ENCODE measurements at places on chromosomes 1 and 21.
A peak's percentile ranks its signal among the peaks of the same experiment; 100 is the strongest.

DNA sequence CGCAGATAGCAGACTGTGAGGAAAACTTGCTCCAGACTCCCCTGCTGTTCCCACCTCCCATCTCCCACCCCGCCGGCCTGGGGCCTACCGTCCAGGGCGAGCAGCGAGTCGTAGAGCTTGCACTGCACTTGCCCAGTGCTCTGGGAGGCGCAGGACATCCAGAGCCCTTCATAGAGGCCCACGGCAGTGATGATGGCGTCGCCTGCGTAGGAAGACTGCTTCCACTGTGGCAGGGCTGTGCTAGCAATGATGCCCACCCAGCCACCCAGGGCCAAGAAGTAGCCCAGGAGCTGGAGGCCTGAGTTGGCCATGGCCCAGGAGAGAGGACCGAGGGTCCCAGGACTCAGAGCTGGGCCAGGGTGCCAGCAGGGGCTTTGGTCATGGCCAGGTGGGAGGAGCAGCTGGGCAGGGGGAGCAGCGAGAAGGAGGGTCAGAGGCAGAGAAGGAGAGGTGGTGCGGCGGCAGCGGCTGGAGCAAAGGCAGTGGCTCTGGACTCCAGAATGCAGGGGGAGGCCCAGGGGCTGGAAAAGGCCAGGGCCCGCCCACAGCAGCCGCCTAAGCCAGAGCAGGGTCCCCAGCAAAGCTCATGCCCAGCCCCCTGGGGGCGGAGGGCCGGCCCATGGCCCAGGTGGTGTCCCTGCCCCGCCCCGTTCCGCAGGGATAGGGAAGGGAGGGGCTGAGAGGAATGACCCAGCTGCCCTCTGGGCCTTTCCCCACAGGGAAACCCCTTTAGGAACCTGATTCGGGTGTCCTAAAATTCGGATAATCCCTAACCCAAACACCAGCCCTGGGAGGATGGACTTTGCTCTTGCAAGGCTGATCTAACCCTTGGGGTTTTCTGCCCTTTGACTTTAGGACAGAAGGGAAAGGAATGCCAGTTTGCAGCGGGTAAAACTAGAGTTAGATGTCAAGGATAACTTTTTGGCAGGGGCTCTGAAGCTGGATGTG, at the start of gene CLDN19:
TSS of gene CLDN19 (minus strand) at position 484 of the 948 bp plus-strand sequence. CDS start at position 311, 173 bp downstream.
- no peak for DNase-seq

- DNase-seq = no peak
These were observed 24.6 kb upstream of the OVAAL start for GRCh38 chr1:180534214-180534613.

DNA sequence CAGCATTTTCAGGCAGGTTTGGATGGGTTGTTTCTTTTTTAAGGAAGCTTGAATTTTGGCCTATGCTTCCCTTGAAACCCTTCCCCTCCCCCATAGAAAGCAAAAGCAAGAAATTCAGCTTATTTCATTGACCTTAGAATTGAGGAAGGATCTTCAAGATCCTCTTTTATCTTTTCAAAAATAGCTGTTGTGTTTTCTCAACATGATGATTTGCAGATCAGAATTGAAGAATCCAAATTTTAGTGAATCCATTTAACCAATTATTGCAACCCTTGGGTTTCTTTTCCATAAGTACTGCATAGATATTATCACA, 73.7 kb downstream of the LRRC8C start:
- no peak for DNase-seq

DNA sequence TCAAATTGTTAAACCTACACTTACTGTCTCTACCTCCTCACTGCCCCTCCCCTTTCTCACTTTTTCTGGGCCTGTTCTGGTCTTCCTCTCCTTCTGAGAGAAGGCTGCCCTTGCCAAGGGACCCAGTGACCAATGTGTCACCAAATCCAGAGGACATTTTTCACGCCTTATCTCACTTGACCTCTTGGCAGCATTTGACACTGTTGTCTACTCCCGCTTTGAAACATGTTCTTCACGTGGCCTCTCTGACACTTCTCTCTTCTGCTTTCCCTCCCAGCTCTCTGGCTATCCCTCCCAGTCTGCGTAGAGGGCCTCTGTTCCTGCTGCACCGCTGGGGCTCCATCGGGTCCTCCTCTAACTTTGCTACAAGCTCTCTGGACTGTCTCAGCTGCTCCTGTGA, 25.3 kb downstream of the KCNQ4 start:
- DNase-seq = no peak

GRCh38 chr1:237267743-237268142, 225.8 kb downstream of the RYR2 start:
- no peak for DNase-seq

- no peak for DNase-seq
These were observed 48.2 kb downstream of the ARHGEF10L start for GRCh38 chr1:17587693-17588047.

GRCh38 chr1:210233216-210233494, 559 bp downstream of the SERTAD4 start:
- DNase-seq = no peak

GRCh38 chr1:43705334-43705733, 2.0 kb upstream of the ST3GAL3 start:
- DNase-seq = no peak

GRCh38 chr1:61518670-61519400, 206.1 kb downstream of the TM2D1 start:
- DNase-seq = no peak

DNA sequence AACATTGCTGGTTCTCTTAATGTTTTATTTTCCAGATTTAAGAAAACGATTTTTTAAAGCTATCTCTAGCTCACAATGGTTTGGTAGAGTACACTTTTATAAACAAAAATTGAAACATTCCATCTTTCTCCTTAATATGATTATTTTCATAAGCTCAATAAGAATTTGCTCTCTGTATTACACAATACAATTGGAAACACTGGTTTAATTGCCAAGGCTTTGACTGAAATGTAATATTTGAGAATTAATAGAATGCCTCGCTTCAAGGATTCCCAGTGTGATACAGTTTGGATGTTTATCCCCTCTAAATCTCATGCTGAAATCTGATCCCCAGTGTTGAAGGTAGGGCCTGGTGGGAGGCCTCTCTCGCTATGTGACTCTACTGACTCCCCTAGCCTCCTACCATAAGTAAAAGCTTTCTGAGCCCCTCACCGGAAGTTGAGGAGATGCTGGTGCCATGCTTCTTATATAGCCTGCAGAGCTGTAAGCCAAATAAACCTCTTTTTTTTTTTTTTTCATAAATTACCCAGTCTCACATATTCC, 67.4 kb downstream of the DDAH1 start:
- DNase-seq = no peak

DNA sequence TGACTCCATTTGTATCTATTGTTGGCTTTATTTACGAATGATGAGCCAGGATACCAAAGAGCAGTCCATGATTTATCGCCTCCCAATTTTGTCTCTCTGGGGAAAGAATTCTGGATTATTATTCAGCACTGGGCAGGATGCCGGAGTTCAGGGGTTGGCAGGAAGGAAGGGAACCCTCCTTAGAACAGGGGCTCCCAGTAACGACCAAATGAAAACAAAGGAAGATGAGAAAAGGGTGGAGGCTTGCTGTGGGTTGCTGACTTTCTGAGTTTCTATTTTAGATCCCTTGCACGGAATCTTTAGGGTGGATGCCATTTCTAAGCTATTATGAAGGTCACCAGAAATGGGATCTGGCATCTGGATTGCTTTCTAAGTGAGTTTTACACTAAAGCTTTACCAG, 231.2 kb upstream of the LYPLAL1 start:
- no peak for DNase-seq

DNA sequence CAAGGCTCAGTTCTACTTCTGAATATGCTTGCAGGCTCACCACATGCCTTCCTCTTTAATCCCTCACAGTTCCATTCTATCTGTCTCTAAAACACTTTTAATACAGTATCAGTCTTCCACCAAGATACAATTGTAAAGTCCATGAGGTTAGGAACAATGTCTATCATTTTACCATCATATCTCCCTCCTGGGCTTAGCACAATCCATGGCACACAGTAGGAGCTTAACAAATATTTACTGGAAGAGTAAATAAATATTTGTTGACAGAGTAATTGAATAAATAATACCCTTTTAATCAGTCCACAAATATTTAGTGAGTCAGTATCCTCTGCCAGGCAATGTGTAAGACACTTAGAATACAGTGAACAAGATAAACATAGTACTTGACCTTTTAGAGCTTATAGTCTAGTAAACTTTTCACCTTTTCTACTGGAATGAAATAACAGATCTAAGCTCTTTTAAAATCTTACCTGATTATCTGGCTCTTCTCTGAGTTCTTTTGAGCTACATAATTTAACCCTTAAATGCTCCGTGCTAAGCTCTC, 12.7 kb upstream of the GADD45A start:
- no peak for DNase-seq

DNA sequence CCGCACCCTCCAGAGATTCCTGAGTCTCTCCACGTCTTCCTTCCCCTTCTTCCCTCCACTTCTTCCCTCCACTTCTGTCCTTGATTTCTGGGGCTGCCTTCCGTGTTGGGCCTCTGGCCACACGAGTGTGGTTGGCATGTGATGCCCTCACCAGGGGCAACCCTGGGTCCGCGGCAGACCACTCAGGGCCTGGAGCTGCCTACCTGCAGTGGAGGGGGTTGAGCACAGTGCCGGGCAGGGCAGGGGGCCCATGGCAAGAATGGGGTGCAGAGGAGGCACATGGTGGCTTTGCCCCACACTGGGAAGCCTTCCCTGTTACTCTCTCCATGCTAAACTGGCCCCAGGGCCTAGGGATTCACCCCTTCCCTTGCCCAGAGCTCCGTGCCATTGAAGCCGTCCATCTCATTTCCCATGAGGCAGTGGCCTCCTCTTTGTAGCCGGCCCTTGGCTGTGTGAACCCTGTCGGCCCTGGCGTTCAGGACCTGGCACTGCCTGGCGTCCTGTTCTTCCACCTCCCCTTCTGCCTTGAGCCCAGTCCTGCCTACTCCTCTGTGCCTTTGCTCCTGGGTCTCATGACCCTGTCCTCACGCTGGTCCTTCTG, 13.4 kb downstream of the RRP1 start:
- no peak for DNase-seq

DNA sequence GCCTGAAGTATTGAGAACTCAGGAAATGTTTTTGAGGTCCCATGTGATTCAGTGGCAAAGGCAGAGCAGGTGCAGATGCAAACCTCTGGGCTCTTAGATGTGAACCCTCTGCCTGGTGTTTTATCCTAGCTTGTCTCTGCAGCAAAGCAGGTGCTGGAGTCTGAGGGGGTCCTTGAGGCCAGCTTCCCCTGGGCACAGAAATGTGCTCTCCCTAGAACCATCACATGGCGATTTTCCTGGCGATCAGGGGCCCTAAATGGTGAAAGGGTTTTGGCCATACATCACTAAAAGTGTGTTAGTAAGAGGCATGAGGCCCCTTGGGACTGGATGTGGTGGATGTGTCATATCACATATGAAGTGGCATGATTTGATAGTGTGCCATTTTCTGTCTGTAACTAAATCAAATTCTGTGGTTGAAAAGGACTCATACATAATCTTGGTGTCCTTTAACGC, 144.8 kb downstream of the ST6GALNAC3 start:
- DNase-seq = peak; percentile 10

- DNase-seq = no peak
These were observed 1.4 kb downstream of the USP25 start for GRCh38 chr21:15731243-15731613.
